Retinal pigment epithelial cell (primary cell): ENCODE measurements at places on chromosomes 6 and 20.

DNA sequence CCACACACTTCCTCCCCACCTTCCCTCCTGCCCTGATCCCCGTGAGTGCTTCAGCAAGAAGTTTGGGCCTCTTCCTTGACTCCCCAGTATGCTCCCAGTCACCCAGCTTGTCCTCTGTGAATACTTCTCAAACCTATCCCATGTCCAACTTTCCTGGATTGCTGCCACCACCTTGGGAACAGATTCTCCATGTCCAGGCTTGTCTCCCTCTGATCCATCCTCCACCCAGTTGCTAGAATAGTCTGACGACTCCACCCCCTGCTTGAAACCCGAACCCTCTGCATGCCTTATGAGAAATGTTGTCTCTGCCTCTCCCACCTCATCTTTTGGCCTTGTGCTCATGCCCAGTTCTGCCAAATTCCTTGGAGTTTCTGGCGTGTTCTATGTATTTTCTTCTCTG is 108.0 kb downstream of the PPP1R14C start:
- no peak for DNase-seq

GRCh38 chr6:40845553-40845952 is 193.5 kb downstream of the UNC5CL start:
- DNase-seq = no peak

- DNase-seq = no peak
Measured at GRCh38 chr6:164283574-164283973, 869.1 kb downstream of the QKI start.

DNA sequence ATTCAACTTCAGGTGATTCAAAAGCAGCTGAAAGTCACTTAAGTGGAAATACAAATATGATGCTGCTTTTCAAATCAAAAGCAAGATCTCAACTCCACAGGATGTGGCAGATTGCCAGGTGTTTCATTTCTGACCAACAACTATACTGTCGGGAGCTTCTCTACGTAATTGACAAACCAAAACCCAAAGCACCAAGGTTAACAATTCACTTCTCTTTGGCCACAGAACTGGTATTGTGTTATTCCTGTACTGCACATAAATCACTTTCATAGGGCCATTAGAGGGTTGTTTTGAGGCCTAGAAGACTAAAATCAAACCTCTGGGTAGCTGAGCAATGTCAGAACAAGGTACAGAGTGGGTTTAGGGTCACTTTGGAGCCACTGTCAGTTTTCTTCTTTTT is 169.7 kb downstream of the HAO1 start:
- DNase-seq = no peak

GRCh38 chr20:2203436-2203835 is 92.4 kb upstream of the TGM3 start:
- DNase-seq = no peak

DNA sequence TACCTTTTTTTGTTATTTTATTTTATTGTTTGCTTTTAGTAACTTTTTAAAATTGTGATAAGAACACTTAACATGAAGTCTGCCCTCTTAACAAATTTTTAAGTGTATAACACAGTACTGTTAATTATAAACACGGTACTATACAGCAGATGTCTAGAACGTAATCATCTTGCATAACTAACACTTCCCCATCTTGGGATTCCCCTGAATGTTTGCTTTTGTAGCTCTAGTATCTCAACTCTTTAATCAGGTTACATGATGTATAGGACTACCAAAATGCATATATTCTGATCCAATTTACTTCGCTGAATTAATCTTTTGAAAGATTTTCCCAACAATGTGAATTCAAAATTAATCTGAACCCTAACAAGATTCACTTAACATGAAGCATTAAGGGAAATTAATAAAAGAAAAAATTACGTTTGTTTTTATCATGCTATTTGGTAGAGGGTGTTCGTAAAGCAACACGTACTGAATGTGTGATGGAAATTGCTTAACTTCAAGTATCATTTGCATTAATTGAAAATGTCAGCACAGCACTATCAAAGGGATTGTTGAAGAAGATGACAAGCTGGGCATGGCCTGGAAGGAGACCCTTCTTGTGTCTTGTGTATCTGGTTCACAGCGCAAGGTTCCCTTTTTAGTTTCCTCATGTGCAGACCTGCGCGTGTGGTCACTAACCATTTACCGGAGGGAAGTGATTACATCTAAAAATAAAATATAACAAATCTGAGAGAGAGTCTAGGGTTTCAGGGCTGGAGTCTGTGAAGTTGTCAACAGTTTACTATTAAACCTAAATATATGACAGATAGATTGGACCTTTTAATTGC is 15.2 kb downstream of the COL19A1 start:
- DNase-seq = no peak

DNA sequence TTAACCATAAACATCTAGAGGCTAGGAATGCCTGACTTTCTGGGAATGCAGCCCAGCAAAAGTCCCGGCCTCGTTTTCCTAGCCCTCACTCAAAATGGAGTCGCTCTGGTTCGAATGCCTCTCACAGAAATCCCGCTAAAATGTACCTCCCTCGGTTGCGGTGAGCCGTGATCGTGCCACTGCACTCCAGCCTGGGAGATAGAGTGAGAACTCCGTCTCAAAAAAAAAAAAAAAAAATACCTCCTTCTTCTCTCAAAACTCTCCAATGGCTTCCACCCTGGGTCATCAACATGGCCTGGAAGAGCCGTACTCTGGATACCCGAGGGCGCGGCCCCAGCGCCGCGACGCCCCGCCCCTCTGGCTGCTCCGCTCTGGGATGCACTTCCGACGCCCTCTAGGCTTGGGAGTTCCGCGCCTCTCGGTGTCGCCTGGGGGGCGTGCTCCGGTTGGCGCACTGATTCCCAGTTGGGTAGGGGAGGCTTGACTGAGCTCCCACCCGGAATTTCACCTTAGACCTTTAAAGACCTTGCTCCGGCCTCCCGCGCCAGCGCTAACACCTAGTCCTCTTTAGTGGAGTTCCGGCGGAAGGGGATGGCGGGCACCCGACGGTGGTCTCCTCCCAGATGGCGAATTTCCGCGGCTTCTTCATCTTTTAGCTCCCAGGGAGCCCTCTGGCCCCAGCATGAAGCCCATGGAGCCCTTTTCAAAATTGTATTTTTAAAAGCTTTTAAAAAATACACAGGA is 12.3 kb downstream of the HMGN4 start:
- no peak for DNase-seq
